CD4-positive, alpha-beta T cell treated with Interleukin-4 for 4 hours (primary cell): ENCODE measurements at places on chromosomes 7 and 10.

DNA sequence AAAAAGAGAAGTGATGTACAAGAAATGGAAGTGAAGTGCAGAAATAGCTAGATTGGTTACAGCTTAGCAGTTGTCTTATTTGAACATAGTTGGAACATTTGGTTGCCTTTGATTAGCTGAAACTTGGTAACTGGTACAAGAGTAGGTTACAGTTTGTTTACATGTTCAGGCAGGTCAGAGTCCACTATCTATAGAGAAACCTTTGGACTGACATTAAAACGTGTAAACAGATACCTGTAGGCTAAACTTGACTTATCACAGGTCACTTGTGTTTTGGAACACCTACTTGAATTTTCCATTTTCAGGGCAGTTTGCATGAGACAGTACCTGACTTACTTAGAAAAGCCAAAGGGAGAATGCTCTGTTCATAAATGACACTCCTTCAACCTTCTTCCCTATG, 28.5 kb upstream of the CYP2C8 start:
- DNase-seq = no peak

GRCh38 chr7:30330134-30331111, 46.0 kb downstream of the ZNRF2 start:
- DNase-seq = peak; percentile 72

DNA sequence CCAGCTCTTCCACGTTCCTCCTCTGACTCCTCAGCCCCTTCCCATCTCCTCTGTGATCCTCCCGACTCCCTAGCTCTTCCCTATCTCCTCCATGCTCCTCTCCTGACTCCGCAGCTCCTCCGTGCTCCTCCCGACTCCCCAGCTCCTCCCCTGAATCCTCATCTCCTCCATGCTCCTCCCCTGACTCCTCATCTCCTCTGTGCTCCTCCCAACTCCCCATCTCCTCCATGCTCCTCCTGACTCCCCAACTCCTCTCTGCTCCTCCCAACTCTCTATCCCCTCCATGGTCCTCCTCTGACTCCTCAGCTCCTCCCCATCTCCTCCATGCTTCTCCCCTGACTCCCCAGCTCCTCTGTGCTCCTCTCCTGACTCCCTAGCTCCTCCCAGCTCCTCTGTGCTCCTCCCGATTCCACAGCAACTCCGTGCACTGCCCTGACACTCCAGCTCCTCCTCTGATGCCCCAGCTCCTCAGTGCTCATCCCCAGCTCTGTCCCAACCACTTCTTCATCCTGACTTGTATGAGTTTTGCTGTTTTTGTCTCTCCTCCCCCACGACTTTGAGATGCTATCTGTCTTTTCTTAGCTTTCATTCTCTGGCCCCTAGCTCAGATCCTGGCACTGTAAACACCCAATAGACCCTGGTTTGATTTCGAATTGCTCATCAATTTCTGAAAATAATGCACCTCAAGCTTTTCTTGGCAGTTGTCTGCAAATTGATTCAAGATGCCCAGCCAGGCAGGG, 38.3 kb downstream of the OAT start:
- no peak for DNase-seq

DNA sequence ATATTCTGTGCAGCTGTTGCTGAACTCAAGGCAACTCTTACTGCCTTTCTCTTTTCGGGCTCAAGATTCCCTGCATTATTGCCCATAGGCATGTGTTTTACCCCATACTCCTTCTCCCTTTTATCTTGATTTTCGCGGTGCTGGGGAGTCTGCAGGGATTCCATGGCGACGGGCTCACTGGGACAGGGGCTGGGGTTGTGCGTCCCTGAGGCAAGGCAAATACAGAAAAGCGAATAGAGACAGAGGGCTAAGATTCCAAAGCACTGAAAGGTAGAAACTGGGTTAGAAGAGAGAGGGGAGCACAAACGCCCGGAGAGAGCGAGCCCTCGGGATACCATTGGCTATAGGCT, 519 bp upstream of the RPP38 start:
- DNase-seq = no peak

DNA sequence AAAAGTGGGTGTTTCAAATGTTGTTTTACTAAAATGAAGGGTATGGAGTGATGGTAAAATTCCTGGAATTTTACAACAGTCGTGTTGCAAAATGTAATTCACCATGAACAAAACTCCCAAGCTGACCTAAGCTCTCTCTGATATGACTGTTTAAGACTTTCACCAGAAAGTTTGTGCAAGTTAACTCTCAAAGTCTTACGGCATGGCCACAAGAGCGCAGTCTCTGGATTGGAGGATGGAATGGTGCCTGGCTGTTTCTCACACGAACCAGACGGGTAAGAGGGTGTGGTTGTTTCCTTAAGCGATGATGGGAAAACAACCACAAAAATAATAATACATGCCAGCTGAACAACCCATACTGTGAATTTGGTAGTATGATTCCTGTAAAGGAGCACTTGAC, 662.5 kb downstream of the KCNMA1 start:
- DNase-seq = no peak

DNA sequence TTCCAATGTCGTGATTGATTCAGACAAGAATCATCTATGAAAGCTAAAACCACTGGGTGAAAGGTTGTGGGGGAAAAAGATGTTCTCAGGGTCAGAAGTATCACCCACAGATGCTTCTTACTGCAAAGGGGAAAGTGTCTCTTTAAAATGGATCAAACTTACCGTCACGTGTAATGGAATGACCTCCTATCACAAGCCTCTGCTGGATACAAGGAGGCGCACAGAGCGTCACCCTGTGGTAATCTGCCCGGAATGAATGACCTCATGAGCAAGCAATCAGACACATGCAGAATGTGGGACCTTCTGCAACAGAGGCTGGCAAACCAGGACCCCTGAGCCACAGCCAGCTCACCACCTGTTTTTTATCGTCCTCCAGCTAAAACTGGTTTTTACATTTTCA, 33.0 kb downstream of the WIPF3 start:
- no peak for DNase-seq

DNA sequence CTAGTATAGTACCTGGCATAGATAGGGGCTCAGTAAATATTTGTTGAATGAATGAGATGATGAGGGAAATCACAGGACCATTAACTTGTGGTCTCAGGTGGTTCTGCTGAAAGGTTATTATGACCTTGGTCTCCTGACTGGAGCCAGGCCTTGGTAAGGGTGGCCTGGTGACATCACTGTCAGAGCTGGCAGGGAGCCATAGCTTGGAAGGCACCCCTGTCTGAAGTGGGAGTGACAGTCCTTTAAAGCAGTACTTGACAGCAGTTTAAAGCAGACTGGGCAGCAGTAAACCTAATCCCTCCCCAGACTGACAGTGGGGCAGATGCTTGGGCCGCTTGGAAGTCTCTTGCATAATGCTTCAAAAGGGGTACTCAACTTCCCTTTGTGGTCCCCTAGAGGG, 13.4 kb downstream of the DPCD start:
- no peak for DNase-seq

DNA sequence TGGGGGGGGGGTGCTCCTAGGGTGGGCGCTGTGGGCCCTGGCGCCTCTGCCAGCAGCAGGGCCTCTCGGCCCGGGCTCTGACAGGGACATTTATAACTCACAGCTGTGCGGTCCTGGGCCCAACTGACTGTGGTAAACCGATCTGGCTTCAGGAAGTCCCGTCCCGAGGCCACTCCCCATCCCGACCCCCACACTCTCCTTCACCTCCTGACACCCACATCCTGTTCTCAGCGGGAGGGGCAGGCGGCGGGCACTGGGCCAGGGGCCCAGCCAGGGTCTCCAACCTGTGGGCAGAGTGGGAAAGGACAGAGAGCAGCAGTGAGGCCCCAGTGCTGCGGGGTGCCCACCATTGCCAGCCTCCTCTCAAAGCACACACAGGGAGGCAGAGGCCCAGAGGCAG, 69.1 kb downstream of the ZMIZ1 start:
- peak; percentile 30 for DNase-seq
